Pulmonary artery endothelial cell (primary cell): ENCODE measurements at places on chromosomes 16 and 17.
A peak's percentile ranks its signal among the peaks of the same experiment; 100 is the strongest.

DNA sequence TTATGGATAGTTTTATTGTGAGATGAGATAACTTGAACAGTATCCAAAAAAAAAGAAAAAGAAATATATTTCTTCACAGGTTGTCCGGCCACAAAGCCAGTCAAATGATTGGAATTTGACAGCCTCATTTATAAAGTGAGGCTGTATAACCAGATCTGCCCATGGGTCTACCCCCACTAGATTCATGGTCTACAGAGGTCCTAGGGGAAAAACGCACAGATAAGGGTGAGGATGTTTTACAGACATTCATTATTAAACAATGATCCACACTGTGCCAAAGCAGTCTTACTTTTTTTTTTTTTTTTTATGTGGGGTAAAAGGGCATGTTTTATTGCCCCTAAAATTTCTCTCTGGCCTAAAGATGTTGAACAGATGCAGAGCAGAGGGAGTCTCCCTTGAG is 1503.0 kb upstream of the CDH8 start:
- DNase-seq: no peak

DNA sequence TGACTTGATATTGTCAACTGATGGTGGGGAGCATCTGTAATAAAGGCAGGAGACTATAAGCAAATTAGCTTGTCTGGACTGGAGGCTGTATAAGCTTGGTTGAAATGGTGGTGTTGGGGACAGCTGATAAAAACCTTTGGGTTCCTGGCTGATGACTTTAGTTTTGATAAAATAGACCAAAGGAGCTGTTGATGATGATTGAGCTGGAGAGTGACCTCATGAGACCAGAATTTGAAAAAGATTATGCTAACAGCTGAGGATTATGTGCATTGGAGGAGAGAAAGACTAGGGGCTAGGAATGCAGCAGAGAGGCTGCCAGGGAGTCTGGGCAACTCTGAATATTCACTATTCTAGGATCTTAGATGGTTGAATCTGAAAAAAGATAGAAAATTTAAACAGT is 8.7 kb upstream of the CDC27 start:
- DNase-seq: no peak

DNA sequence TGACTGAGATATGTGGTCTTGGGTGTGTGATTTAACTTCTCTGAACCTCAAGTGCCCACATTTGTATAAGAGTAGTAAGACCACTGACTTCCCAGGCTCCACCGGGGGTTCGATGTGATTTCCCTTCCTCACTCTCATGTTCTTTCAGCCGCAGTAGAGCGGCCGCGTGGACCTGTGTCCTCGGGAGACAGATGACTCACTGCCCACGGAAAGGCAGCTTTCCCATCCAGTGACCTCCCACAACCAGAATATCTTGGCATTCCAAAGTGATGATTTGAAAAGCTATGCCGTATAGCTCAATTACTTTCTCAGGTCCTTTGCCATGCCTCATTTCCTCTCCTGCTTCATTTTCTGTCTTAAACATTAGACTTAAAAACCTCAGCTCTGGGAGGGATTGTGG is 73.6 kb downstream of the IL21R start:
- DNase-seq: peak; percentile 55

GRCh38 chr17:81652906-81653771 is 3.2 kb downstream of the PDE6G start:
- no peak for DNase-seq

GRCh38 chr17:4574448-4575045 is 9.8 kb upstream of the SMTNL2 start:
- DNase-seq: no peak

GRCh38 chr16:68700831-68701230 is 36.3 kb upstream of the CDH1 start:
- no peak for DNase-seq

- DNase-seq: no peak
Observed at GRCh38 chr17:5219536-5219935, 15.1 kb downstream of the SCIMP start.

GRCh38 chr17:4162775-4163466 is 19.9 kb downstream of the CYB5D2 start:
- DNase-seq: no peak

GRCh38 chr17:80428363-80428762 is 13.4 kb downstream of the ENDOV start:
- no peak for DNase-seq

- no peak for DNase-seq
Observed at GRCh38 chr17:2040942-2041560, 771 bp upstream of the OVCA2 start.

DNA sequence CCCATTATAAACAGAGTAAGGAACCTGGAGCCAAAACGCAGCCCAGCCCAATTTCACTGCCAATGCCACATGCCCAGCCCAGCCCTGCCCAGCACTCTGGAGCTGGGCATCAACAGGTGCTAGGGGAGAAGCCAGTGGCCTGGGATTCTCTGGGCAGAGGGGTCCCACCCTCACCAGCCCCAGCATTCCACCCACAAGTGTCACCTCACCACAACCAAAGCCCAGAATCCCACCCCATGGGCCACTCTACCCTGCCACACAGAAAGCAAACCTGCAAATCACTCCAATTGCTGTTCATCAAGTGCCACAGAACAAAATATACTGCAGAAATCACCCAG is 102.5 kb upstream of the CDH5 start:
- no peak for DNase-seq

- no peak for DNase-seq
Observed at GRCh38 chr16:57611181-57611580, 17.2 kb upstream of the ADGRG1 start.

DNA sequence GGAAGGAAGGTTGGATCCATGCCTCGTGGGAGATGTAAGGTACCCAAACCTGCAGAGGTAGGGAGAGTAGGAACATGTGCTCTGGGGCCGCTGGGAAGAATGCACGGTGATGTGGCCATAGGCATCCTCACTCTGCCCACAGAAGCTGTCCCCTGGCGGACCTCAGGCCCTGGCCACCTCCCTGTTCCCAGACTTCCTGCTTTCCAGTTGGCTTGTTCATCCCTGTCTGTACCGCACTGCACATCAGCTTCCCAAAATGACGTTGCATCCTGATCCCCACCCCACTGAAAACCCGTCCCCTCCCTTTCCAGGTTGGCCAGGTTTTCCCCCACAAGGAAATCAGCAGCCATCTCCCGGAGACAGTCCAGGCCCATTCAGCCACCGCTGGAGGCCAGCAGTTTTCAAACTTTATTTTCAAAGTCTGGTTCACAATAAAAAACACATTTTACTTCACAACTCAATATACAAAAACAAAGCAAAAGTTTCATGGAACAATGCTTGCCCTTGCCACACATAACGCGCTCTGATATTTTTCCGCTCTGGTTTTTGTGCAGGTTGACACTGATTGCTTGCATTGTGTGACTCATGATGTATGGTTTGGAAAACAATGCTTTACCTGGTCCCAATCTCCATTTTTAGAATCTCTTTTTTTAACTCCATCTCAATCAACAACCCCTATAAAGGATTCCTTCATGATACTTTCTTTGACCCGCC is 143.0 kb downstream of the GAS7 start:
- DNase-seq: no peak

GRCh38 chr16:57061084-57061905 is 31.1 kb upstream of the CPNE2 start:
- DNase-seq: peak; percentile 13

DNA sequence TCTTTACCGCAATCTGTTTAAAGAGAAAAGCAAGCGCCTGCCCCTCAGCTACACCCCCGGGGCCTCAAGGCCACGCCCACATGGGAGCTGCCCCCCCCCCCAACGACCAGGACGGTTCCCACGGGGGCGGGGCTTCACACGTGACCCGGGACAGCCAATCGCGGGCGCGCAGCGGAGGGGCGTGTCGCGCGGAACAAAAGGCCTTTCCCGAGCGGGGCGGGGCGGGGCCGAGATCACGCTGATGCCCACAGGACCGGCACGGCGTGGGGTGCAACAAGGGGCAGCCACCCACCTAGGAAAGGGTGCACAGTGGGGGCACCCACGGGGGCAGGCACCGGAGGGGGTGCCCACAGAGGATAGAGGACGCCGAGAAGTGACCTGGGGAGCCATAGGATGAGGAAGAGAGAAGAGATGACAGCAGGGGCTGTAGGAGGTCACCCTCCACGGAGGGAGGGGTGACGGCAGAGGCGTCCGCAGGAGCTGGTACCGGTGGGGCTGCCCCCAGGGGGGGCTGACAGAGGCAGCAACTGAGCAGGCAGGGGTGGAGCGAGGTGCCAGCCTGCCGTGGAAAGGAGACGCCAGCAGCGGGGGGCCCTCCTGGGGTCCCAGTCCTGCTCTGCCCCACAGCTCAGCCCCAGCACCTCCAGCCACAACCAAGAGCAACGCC is 6.2 kb downstream of the UNKL start:
- DNase-seq: peak; percentile 51

DNA sequence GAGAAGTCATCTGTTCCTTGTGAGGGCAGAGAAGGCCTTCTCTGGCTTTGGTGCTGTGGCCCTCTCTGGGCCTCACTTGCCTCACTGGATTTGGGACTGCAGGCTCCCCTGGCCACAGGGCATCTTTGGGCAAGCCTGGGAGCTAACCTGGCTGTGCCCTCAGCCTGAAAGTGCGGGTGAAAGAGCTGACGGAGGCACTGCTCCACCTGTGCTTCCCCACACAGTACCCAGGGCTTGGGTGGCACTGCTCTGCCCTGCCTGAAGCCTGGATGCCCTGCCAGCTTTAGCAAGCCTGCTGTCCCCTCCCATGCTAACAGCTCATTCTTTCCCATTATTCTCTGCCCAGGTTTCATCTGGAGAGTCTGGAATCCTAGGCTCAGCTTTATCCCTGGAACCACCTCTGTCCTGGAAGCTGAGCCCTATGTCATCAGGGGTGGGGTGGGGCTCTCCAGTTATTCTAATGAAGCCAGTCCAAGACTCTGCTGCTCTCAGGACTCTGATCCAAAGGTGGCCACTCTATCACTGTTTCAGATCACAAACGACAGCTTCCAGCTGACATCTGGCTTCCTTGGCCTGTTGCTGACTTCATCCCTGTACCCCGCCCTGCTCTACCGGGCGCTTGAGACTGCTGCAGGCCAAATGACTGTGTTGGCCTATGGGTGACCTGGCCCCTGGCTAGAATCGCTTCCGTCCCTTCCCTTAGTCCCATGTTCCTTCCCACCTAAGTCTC is 29.3 kb downstream of the HIC1 start:
- DNase-seq: no peak

DNA sequence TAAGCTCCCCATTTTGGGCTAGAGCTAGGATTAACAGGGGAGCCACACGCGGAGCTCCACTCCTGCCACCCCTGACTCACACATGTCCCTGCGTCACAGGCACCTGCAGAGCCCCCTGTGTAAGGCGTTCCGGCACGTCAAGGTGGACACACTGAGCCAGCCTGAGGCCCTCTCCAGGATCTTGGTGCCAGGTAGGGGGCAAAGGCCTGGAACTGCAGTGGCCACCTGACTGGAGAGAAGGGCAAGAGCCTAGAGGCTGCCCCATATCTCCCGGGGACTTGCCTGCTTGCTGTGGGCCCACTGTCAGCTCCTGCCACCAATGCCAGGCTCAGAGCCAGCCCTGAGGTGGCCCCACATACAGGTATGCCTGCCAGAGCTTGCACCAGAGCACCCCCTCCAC is 33.7 kb downstream of the NECAB2 start:
- DNase-seq: no peak

GRCh38 chr16:56732366-56732765 is 2.4 kb downstream of the NUP93 start:
- DNase-seq: no peak

DNA sequence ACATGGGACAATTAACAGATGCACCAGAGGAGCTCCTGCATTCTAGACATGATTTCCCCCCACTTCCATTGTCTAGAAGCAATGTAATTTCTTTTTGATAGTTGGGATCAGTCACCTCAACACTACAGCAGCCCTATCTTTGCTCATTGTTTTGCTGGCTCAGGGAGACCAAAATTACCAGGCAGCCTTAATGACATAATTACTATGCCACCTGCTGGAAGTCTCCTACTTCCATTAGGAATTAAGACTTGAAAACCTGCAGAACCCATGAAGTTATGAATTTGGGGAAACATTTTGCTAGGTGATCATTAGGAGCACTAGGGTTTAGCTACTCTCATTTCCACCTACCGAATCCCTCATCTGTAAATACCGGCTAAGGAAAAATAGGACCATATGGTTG is 312.0 kb upstream of the CA10 start:
- no peak for DNase-seq

DNA sequence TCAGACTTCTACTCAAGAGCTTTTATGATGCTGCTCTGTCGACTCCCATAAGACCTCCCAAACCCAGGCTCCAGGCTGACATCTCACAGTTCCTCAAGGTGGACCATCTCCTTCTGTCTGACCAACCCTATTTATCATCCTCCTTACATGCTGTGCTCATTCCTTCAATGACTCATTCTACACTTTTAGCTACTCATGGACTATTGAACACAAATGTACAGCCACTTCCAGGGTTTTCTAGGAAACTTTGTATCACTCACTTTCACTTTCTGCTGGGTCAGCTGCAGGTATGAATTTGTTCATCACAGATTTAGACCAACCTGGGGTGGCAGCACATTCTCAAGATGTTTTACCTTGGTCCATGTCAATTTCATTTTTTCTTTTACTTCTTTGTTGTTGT is 162.4 kb upstream of the FAM20A start:
- no peak for DNase-seq

DNA sequence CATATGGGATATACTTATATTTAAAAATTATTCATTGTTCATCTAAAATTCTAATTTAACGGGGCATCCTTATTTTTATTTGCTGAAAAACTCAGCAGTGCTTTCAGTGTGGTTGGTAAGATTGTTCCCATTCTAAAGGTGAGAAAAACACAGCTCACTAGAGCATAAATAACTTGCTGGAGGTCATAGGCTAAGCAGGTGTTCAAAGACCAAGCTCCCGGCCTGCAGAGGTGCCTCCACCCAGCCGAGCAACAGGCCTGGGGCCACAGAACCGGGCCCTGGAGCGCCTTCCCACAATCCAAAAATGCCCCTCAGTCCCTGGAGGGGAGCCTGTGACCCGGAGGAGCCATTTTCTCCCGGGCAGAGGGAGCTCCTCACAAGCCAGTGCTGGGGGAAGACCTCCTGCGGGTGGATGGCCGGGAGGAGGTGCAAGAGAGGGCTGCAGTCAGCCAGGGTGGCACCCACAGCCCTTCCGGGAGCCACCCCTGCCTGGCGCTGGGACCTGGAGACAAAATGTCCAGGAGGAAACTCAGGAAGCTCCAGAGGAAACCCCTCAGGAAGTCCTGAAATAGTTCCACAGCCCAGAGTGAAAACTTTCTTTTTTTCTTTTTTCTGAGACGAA is 14.7 kb downstream of the ABR start:
- DNase-seq: no peak

GRCh38 chr16:57795431-57795878 is 6.8 kb downstream of the KIFC3 start:
- no peak for DNase-seq
